ENCODE measurements at places on chromosomes 16 and 17.

GRCh38 chr17:72238157-72238673 lies 117.4 kb downstream of the SOX9 start:
- DNase-seq, result no peak

- DNase-seq, result no peak
These were observed 28.8 kb upstream of the GPR139 start for GRCh38 chr16:20102521-20102920.

DNA sequence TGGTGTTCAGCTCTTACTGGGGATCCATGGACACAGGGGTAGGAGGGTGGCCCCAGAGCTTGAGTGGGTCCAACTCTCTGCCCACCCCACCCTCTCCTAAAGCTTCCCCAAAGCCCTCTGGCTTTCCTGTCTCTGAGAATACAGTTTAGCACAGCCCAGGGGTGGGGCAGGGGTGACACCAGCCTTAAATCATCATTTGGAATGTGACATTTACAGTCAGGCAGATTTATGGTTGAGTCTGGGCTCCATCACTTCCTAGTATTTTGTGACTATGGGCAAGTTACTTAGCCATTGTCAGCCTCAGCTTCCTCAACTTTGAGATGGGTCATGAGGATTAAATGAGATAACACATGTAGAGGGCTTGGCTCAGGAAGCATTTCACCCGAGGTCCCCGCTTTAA lies 193.1 kb upstream of the IRX6 start:
- DNase-seq, result no peak

- no peak for DNase-seq
These were observed 3.3 kb downstream of the FOXF1 start for GRCh38 chr16:86513471-86514277.

GRCh38 chr17:33789658-33790057 lies 465.4 kb upstream of the CCL2 start:
- no peak for DNase-seq

GRCh38 chr17:77144227-77144626 lies 3.5 kb downstream of the SEC14L1 start:
- DNase-seq, result no peak

DNA sequence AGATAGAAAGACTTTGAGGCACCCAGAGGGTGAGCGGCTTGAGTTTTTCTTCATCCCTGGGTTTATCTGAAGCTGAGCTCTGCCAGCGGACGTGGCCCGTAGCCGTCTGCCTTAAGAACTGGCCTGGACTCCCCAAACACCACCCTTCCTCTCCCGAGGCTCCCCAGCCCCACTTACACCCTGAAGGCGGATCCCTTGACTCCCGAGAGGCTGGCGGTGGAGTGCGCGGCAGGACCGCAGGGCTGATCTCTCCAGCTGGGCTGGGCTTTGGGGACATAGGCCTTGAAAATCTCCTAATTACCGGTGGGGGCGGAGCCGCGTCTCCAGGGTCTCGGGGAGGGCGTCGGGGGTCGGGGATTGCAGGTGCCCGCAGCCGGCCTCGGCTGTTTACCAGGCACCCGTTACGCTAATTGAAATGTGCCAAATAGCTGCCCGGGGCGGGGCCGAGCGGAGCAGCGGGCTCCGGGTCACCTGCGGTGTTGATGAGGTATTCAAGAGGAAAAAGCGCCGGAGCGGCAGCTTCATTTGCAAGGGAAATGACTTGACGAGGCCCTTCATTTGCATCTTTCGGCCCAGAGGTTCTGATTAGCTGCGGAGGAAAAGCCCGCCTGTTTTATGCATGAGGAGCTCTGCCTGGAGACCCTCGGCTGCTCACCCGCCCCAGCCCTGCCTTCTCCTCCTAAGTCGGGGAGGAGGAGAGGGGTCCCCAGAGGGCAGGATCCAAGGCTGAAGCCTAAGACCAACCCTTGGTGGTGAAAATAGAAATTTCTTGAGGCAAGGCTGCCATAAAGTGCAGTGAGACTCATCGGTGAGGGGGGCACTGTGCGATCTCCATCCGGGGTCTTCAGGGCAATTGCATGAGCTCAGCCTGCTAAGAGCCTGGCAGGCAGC lies 100.7 kb downstream of the MGAT5B start:
- DNase-seq, result no peak

GRCh38 chr17:31680126-31680525 lies 178.9 kb downstream of the COPRS start:
- DNase-seq, result no peak

DNA sequence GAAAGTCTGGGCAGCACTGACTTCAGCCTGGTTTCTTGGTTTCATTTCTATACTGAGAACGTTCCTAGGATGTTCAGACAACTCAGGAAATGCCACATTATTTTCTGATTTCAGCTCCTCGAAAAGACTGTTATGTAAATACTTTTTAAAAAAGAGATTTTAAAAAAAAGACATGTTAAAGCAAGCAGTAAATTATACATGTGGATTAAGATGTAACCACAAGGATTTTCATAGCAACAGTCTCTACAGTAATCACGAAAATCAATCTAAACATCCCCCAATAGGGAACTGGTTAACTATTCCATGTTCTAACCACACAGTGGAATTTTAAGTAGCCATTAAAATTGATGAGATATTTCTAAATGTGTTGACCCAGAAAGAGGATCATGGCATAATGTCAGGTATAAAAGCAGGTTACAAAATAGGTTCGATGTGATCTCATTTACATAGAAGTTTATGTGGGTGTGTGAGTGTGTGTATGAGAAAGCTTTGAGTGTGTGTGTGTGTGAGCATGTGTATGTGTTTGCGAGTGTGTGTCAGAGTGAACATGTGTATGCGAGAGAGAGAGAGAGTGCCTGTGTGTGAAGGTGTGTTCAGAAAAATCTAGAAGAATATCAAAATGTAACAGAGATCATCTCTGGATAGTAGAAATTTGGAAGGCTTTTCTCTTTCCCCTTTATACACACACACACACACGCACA lies 63.0 kb upstream of the ERCC4 start:
- DNase-seq, result no peak

Data from right forelimb (tissue), 1 donor.